Large intestine (tissue), 12 donors: ENCODE measurements at places on chromosomes 1 and 21. TPM values are rescaled to one million over a fixed set of nuclear protein-coding genes. Genes with fewer than 3 reads are reported as not detected.

The LRRC71 gene
- polyA plus RNA-seq, result 0.28 TPM

The SYT14 gene
- 1.0 TPM for polyA plus RNA-seq

The HCN3 gene
- polyA plus RNA-seq, result 18.3 TPM

The BRINP3 gene
- polyA plus RNA-seq, result 34.4 TPM

The DDAH1 gene
- 115 TPM for polyA plus RNA-seq

The CCNL2 gene
- 285 TPM for polyA plus RNA-seq

The EPS8L3 gene
- 343 TPM for polyA plus RNA-seq

The STK40 gene
- polyA plus RNA-seq, result 36.6 TPM
